Thoracic aorta (tissue), 2 donors: ENCODE measurements at places on chromosomes 3 and 15.

DNA sequence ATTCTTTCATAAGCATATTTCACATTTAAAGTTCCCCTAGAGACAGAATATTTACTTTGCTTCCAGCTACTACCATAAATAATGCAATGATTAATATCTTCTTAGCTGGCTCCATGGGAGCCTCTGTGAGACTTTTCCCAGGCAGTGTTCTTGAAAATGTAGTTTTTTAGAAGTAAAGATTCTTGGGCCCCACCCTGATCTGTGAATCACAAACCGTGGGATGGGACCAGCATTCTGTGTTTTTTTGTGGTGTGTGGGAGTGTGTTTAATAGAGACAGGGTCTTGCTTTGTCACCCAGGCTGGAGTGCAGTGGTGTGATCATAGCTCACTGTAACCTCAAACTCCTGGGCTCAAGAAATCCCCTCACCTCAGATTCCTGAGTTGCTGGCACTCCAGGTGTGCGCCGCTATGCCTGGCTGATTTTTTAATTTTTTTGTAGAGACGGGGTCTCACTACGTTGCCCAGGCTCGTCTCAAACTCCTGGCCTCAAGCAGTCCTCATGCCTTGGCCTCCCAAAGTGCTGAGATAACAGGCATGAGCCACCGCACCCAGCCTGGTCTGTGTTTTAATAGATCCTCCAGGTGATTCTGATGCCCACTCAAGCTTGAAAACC, 83.0 kb downstream of the KLHL25 start:
- H3K27ac ChIP-seq = no peak overlapping the region
- H3K4me3 ChIP-seq = no peak overlapping the region
- H3K4me1 ChIP-seq = peaks cover 16% of the 10 kb centered on the region
- peaks cover 18% of the 10 kb centered on the region for H3K36me3 ChIP-seq
- no peak for DNase-seq

DNA sequence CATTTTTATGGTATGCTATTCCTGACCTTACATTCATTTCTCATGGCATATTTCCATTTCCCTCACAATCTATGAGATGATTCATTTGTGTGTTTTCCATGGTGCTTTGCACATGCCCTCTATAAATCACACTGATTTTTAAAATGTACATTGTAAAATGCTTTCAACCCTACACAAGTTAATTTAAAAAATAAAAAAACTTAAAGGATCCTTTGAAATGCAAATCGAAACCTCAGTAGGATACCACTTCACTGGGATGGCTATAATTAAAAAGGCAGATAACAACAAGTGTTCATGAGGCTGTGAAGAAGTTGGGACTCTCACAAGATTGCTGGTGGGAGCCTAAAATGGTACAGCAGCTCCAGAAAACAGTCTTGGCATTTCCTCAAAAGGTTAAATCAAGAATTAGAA, 83.5 kb downstream of the FMN1 start:
- no peak overlapping the region for H3K4me3 ChIP-seq
- no peak overlapping the region for H3K27ac ChIP-seq
- H3K27me3 ChIP-seq = no peaks in the 10 kb centered on the region

GRCh38 chr3:186566772-186567071, 417 bp downstream of the TBCCD1 start:
- H3K27ac ChIP-seq = peak overlapping the region; percentile 85
- peak overlapping the region; percentile 87 for H3K4me3 ChIP-seq
- peaks cover 57% of the 10 kb centered on the region for H3K4me1 ChIP-seq
- no peaks in the 10 kb centered on the region for H3K27me3 ChIP-seq

DNA sequence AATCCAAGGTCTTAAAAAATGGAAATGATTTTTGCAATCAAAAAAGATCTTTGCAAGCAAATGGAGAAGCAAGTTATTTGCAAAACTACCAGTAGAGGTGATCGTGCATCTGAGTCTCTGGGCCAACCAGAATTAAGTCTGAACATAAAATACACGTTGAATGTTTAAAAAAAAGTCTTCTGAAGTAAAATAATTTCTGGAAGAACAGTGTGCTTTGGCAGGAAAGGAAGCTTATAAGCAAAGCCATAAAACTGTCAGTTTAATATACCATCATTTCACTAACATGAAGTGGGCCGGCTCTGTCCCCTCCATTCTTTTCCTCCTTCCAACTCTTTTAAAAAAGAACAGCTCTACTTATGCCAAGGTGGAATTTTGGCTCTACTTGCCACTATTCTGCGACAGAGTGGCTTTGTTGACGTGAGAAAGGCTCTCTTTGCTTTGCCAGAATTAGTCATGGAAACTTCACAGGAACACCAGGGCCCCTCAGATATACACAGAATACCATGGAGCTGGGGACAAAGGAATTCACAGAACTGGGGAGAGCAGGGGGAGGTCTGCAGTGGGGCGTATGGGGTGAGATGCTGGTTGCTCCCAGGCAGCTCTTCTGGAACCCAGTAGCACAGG, 29.8 kb downstream of the FSTL1 start:
- peaks cover 95% of the 10 kb centered on the region for H3K4me1 ChIP-seq
- no peaks in the 10 kb centered on the region for H3K36me3 ChIP-seq
- H3K27ac ChIP-seq = peak overlapping the region; percentile 77
- no peak for DNase-seq

GRCh38 chr3:197748597-197749314, 927 bp upstream of the FYTTD1 start:
- no peaks in the 10 kb centered on the region for H3K27me3 ChIP-seq
- H3K27ac ChIP-seq = peak overlapping the region; percentile 94
- no peaks in the 10 kb centered on the region for H3K36me3 ChIP-seq
- H3K4me1 ChIP-seq = peaks cover 33% of the 10 kb centered on the region
- no peak for DNase-seq
- H3K4me3 ChIP-seq = peak overlapping the region; percentile 93

- no peaks in the 10 kb centered on the region for H3K4me1 ChIP-seq
- no peaks in the 10 kb centered on the region for H3K27me3 ChIP-seq
- H3K4me3 ChIP-seq = no peak overlapping the region
- no peaks in the 10 kb centered on the region for H3K36me3 ChIP-seq
- no peak for DNase-seq
- no peak overlapping the region for H3K27ac ChIP-seq
These were observed 41.6 kb downstream of the NANOGP8 start for GRCh38 chr15:35043373-35044095.

DNA sequence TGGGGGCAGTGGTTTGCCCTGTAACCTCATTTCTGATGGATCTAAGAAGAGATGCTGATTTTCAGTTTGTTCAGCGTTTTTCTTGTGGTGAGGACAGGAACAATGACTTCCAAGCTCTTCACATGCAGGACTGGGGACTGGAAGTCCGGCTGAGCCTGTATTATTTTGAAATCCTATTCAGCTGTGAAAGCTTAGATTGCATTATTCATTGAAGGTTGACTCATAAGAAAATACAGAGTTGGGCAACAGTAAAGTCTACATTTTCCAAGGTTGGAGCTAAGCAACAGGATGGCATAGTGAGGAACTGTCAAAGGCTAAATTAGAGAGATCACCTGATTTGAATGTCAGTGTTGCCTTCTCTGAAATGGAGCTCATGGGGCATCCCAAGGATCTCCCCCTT, 230.9 kb upstream of the FEZF2 start:
- H3K27me3 ChIP-seq = no peaks in the 10 kb centered on the region
- H3K27ac ChIP-seq = peak overlapping the region; percentile 41
- no peak overlapping the region for H3K4me3 ChIP-seq
- no peak for DNase-seq

GRCh38 chr15:91919014-91919534, 65.6 kb downstream of the SLCO3A1 start:
- H3K27ac ChIP-seq = peak overlapping the region; percentile 49
- H3K27me3 ChIP-seq = no peaks in the 10 kb centered on the region
- H3K4me3 ChIP-seq = peak overlapping the region; percentile 30
- H3K36me3 ChIP-seq = no peaks in the 10 kb centered on the region
- H3K4me1 ChIP-seq = peaks cover 18% of the 10 kb centered on the region

- peak overlapping the region; percentile 30 for H3K27ac ChIP-seq
- H3K4me1 ChIP-seq = peaks cover 3% of the 10 kb centered on the region
- no peak overlapping the region for H3K4me3 ChIP-seq
- peak; percentile 40 for DNase-seq
- no peaks in the 10 kb centered on the region for H3K27me3 ChIP-seq
These were observed 69.2 kb upstream of the MFGE8 start for GRCh38 chr15:88982304-88982945.

DNA sequence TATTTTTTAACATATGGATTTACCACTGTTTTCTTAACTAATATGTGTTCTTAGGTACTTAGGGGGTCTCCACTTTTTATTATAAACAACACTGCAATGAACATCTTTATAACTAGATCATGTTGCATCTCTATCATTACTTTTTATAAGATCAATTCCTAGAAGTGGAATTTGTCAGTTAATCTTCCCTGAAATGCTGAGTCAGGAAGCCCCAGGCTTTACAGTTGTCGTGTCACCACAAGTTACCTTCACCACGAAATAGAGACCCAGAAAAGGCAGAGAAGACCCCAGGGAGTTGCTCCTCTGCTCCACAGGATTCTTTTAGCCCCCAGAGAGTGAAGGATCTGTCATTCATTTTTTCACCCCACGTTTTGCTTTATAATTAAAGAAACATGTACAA, 34.5 kb upstream of the ERC2 start:
- no peaks in the 10 kb centered on the region for H3K36me3 ChIP-seq
- no peaks in the 10 kb centered on the region for H3K4me1 ChIP-seq
- DNase-seq = no peak
- no peak overlapping the region for H3K4me3 ChIP-seq

- H3K36me3 ChIP-seq = no peaks in the 10 kb centered on the region
- H3K4me1 ChIP-seq = peaks cover 3% of the 10 kb centered on the region
- no peak overlapping the region for H3K27ac ChIP-seq
- no peaks in the 10 kb centered on the region for H3K27me3 ChIP-seq
- no peak for DNase-seq
These were observed 444.7 kb downstream of the MAGI1 start for GRCh38 chr3:65593780-65594752.

DNA sequence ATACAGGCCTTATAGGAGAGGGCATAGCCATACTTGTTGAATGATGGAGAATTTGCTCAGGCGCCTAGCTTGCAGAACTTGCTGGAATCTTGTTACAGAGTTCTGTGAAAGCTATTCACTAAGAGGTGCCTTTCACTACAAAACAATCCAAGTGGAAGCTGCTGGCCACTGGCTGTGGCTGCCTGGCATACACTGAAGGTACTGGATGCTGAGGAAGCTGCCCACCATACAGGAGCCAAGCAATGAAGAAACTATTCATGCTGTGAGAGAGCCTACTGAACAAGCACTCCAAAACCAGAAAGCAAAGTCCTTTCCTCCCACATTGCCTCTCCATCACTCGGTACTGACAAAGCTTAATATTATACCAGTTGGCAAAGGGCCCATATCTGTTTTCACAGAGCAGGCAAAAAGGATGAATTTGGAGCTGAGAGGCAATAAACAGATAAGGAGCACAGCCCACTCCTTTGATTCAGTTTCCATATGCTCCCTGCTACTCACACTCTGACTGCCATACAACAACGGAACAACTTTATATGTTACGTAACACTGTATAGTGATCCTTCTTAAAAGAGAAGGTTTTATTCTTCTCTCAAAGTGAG, 192.6 kb upstream of the ALCAM start:
- no peaks in the 10 kb centered on the region for H3K27me3 ChIP-seq
- DNase-seq = no peak
- no peaks in the 10 kb centered on the region for H3K36me3 ChIP-seq
- no peaks in the 10 kb centered on the region for H3K4me1 ChIP-seq
- H3K4me3 ChIP-seq = no peak overlapping the region

GRCh38 chr15:63605816-63606215, 8.6 kb downstream of the FBXL22 start:
- no peak overlapping the region for H3K4me3 ChIP-seq
- peak overlapping the region; percentile 19 for H3K27ac ChIP-seq
- H3K27me3 ChIP-seq = no peaks in the 10 kb centered on the region
- peaks cover 10% of the 10 kb centered on the region for H3K36me3 ChIP-seq
- no peak for DNase-seq

- no peak overlapping the region for H3K27ac ChIP-seq
- H3K36me3 ChIP-seq = no peaks in the 10 kb centered on the region
- DNase-seq = no peak
- H3K4me3 ChIP-seq = no peak overlapping the region
- H3K4me1 ChIP-seq = no peaks in the 10 kb centered on the region
These were observed 5.8 kb downstream of the IQCF1 start for GRCh38 chr3:51897391-51897790.

DNA sequence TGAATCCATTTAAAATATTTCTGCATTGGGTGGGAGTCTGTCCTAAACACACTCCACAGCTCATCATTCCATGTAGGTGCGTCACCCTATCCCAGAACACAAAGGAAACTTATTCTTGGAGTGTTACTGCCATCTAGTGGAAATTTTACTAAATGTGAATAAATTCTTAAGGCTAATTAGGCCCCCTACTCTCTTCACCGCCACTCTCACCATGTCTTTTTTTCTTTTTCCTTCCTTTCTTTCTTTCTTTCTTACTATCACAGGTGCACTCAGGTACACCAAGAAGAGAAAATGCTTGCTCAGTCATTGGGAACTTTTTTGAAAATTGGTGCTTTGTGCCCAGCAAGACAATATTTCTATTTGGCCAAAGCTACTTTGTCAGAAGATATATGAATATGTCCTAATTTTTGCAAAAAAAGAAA, 26.4 kb upstream of the ATP8B4 start:
- no peaks in the 10 kb centered on the region for H3K27me3 ChIP-seq
- no peaks in the 10 kb centered on the region for H3K4me1 ChIP-seq
- no peaks in the 10 kb centered on the region for H3K36me3 ChIP-seq
- no peak overlapping the region for H3K4me3 ChIP-seq

DNA sequence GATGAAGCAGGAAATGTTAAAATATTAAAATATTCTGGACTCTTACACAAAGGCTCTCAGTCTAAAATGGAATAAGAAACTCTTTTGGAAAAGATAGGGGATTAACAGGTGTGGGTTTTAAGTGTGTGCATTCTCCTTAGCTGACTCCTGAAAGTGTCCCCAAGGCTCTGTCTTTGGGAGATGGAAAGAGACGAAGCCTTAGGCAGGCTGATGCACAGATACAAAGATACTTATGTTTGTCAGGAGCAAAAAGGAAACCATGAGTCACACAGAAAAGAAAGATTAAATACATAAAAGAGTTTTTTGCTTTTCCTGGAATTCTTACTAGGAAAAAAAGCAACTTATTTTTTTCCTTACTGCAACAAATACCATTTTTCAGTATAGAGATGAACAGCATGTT, 23.8 kb upstream of the ABI3BP start:
- no peaks in the 10 kb centered on the region for H3K27me3 ChIP-seq
- H3K36me3 ChIP-seq = no peaks in the 10 kb centered on the region
- H3K4me1 ChIP-seq = peaks cover 15% of the 10 kb centered on the region
- peak overlapping the region; percentile 35 for H3K4me3 ChIP-seq
- DNase-seq = no peak

- no peak overlapping the region for H3K27ac ChIP-seq
- no peak overlapping the region for H3K4me3 ChIP-seq
- no peak for DNase-seq
- peaks cover 14% of the 10 kb centered on the region for H3K4me1 ChIP-seq
- no peaks in the 10 kb centered on the region for H3K36me3 ChIP-seq
These were observed 147.6 kb downstream of the KLF13 start for GRCh38 chr15:31474059-31474868.

- H3K27ac ChIP-seq = no peak overlapping the region
- H3K4me1 ChIP-seq = no peaks in the 10 kb centered on the region
- no peak overlapping the region for H3K4me3 ChIP-seq
- no peak for DNase-seq
- H3K36me3 ChIP-seq = no peaks in the 10 kb centered on the region
These were observed 19.0 kb upstream of the MEX3B start for GRCh38 chr15:82064824-82065223.

- no peak for DNase-seq
- no peak overlapping the region for H3K4me3 ChIP-seq
- no peaks in the 10 kb centered on the region for H3K36me3 ChIP-seq
- H3K27ac ChIP-seq = no peak overlapping the region
- no peaks in the 10 kb centered on the region for H3K4me1 ChIP-seq
- no peaks in the 10 kb centered on the region for H3K27me3 ChIP-seq
These were observed 17.4 kb upstream of the VEPH1 start for GRCh38 chr3:157520485-157521150.
